T-helper 2 cell treated with Interferon-gamma antibody and Interleukin-4, amounts not matched to agents 5 μg/mL and 100 μg/mL, for 36 hours (primary cell): ENCODE measurements at places on chromosomes 13 and 19.
A peak's percentile ranks its signal among the peaks of the same experiment; 100 is the strongest.

DNA sequence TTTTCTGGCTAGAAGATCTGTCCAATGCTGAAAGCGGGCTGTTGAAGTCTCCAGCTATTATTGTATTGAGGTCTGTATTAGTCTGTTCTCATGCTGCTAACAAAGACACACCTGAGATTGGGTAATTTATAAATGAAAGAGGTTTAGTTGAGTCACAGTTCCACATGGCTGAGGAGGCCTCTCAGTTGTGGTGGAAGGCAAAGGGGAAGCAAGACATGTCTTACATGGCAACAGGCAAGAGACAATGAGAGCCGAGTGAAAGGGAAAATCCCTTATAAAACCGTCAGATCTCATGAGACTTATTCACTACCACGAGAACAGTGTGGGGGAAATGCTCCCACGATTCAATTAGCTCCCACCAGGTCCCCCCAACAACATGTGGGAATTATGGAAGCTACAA is 980.4 kb downstream of the SLITRK5 start:
- no peak for DNase-seq

DNA sequence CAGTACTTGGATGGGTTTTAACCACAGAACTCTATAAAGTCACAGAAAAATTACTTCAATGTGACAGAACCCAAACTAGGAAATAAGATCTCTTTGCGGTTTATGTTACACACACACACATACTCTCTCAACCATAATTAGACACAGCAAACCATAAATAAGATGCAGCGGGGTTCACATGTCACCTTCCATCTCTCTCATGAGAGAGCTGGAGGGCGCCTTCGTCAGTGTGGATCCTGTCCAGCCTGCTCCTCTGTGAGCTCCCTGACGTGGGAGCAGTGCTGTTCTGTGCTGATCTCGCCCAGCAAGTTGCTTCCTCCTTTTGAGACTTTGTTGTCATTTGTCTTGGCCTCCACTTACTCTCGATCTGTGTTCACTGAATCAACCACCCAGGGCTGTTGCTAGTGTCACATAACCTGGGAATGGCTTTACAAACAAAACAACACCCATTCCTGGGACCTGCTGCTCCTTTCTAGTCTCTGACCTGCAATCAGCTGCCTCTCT is 204.9 kb upstream of the KL start:
- peak; percentile 25 for DNase-seq

DNA sequence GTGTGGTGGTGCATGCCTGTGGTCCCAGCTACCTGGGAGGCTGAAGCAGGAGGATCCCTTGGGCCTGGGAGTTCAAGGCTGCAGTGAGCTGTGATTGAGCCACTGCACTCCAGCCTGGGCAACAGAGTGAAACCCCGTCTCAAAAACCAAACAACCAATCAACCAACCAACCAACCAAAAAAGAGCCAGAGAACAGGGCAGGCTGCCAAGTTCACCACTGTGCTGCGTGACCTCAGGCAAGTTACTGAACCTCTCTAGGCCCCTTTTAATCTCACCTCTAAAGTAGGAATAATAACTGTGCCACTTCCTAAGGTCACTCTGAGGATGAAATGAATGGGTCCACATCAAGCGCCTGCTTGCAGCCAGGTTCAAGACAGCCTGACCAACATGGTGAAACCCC is 16.9 kb downstream of the TJP3 start:
- no peak for DNase-seq

- no peak for DNase-seq
These were observed 113.4 kb downstream of the ZAR1L start for GRCh38 chr13:32201809-32202208.

- DNase-seq = no peak
These were observed 15.2 kb downstream of the FAM124A start for GRCh38 chr13:51237386-51237785.

DNA sequence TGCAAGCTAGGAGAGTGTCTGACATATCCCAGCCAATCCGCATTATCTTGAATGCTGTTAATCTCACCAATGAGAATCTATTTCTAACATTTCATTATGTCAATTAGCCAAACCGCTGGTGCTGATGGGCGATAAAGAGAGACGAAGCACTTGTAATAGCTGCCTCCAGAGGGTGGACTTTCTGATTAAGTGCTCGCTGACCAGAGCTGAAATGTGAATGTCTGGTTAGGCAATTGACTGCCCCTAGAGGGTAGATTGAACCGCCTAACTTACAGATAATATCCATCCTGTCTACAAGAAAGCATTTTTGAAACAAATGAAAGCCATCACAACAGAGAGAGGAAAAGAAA is 552 bp upstream of the GRWD1 start:
- DNase-seq = no peak

DNA sequence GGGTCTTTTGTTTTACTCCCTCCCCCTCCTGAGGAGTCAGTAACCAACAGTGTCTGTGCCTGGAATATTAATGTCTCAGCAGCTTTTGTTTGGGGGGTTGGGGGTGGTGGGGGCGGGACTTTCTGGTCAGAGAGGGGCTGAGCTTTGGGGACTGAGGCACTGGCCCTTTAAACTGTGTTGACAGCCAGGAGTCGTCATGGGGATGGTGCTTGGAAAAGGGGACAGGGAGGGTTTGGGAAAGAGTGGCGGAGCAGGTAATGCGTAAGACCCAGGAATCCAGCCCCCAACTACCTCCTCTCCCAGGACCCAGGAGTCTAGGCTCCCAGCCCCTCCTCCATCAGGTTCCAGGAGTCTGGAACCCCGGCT is 5.2 kb downstream of the CADM4 start:
- DNase-seq = no peak

GRCh38 chr19:1513499-1514294 is 878 bp upstream of the ADAMTSL5 start:
- DNase-seq = peak; percentile 72

DNA sequence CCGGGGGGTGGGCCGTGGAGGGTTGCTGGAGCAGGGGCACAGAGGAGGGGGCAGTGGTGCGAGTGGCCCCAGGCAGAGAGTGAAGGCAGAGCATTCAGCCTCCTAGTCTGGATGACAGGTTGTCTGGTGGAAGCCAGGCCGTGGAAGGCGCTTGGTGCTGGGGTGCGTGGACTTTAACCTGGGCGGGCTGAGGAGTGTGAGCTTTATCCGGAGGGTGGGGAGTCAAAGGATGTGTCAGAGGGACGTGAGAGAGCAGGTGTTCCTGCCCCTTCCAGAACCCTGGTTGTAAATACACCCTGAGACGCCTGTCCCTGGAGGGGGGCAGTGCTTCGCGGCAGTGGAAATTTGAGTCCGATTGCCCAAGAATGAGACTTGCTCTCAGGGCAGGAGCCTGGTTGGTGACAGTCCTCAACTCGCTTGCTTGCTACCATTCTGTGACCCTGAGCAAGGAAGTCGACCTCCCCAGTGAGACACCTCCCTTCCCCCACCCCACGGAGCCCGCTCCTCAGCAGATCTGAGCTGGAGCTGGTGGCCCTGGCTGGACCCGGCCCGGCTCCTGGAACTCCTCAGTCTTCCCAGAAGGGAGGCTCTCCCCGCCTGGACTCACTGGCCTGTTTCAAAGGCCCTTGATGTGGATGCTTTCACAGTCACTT is 2.3 kb downstream of the SPPL2B start:
- no peak for DNase-seq

DNA sequence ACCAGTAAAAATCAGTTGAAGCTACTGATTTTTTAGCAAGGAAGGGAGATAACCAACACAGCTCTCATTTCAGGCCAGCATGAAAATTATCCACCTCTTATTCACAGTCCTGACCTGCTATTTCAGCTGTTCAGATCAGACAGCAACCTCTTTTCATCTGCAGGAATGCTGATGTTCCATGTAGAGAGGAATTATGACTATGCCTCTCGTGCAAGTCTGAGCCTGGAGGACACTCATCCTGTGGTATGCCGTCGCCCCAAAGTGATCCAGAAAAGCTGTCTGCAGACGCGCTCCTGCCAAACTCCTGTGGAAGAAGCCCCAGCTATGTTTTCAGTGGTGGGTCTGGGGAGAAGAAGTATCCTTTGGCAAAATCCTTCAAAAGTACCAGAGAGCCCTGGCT is 563.5 kb upstream of the SLITRK1 start:
- no peak for DNase-seq

- DNase-seq = peak; percentile 25
These were observed 255.1 kb upstream of the SOX21 start for GRCh38 chr13:94967183-94968039.
